Aortic smooth muscle cell (primary cell): ENCODE measurements at places on chromosomes 7 and 10. TPM values are rescaled to one million over a fixed set of nuclear protein-coding genes. Genes with fewer than 3 reads are reported as not detected.

Gene CCDC3
- 7.5 and 21.1 TPM in 2 replicates for total RNA-seq

Gene HKDC1
- 1.4 and 1.7 TPM in 2 replicates for total RNA-seq

Gene MAP3K8
- total RNA-seq: 8.5 and 25.1 TPM in 2 replicates

Gene SPDYE3
- total RNA-seq: not detected in 2 replicates

Gene CTAGE4
- 0.37 and 0.66 TPM in 2 replicates for total RNA-seq

Gene LRRC17
- 105 and 207 TPM in 2 replicates for total RNA-seq

Gene SLC13A1
- not detected in 2 replicates for total RNA-seq

Gene PDZD7
- 3.3 and 3.4 TPM in 2 replicates for total RNA-seq
